ENCODE measurements at places on chromosomes 6 and 20.

GRCh38 chr6:39063526-39063925 lies 14.9 kb downstream of the GLP1R start:
- no peak for DNase-seq

- DNase-seq, result no peak
Observed at GRCh38 chr6:135837735-135838449, 13.6 kb upstream of the PDE7B start.

DNA sequence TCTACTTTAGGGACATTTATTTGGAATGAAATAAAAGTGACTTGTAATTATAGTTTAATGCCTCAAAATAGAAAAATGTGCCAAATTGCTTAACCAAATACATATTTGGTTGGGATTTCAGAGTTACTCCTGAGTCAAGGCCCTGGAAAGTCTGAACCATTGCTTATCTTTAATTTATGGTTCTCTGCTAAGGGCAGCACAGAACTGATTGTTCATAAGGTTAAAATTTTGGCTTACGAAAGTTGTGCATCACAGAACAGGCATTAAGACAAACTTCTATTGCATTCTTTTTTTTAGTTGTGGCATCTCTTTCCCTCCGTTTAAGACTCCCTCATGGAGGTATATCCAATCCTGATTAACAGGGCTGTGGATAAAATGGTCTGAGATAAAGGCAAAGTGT lies 92.2 kb upstream of the TENT5A start:
- no peak for DNase-seq

GRCh38 chr6:100620085-100620840 lies 155.5 kb upstream of the SIM1 start:
- no peak for DNase-seq

DNA sequence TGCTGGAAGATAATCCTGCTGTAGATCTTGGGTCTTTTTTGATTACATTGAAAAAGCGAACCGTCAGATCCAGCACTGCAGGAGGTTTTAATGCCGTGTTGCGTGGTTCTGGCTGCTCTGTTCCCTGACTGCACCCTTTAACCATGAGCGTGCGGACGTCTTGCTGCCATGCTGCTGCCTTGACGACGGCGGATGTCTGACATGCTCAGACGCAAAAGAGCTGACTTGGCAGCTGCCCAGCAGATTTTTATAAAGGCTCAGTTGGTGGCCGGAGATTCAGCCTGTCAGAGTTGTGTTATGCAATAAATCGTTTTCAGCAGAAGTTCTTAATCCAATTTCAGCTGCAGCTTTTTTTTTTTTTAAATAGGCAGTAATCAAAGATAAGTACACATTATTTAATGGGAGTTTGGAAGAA lies 119.4 kb downstream of the JARID2 start:
- DNase-seq, result peak; percentile 86

DNA sequence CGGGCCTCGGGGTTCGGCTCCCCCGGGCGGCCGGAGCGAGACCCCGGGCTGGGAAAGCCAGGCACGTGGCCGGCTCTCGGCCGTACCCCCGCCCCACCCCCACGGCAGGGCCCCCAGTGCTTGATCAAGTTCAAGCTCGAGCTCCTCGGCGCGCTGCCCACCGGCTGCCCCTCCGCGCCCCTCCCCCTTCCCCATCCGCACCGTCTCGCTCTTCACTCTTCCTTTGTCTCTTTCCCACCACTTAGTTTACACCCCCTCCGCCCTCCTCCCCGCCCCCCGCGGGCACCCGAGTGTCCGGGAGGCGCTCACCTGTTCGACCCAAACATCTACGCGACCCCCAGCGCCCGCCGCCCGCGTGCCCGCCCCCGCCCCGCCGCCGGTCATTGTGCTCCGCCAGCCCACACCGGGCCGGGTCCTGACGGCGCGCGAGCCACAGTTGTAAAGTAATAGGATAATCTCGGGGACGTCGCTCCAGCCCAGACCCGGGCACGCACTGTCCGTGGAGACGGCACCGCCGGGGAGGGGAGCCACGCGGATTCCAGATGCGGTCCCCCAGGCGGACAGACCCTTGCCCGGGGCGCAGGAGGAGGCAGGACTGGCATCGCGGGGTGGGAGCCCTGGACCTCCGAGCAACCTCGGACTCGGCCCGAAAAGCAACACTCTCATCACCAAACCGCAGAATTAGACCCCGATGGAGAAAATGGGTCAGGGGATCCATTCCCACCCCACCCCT lies 100.7 kb downstream of the NOL4L start:
- peak; percentile 87 for DNase-seq

DNA sequence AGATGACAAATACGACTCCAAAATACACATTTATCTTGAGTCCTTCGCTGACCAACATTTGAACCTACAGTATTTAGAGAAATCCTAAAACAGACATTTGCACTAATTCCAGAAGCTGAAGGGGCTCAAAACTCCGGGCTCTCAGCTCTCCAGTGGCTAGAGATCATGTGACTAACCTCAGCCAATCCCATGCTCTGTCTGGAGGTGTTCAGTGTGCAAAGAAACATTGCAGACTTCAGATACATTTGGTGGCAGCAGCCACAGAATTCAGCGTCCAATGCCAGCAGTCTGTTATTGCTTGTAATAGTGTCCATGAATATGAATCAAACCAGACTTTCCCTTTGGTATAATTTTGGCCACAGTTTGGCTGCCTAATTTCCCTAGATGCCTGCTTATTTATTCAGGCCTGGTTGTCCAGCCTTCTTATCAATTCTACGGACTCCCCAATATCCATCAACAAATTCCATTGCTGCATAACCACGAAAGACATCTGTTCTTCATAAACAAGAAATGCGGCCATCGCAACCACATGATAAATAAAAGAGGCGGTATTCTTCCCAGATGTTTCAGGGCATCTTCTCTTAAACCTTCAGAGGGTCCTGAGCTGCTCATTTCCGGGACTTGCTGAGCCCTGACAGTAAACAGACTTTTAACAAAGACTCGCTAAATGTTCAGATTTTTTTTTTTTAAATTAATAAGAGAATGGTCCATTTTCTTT lies 14.5 kb upstream of the CYP24A1 start:
- DNase-seq, result no peak

DNA sequence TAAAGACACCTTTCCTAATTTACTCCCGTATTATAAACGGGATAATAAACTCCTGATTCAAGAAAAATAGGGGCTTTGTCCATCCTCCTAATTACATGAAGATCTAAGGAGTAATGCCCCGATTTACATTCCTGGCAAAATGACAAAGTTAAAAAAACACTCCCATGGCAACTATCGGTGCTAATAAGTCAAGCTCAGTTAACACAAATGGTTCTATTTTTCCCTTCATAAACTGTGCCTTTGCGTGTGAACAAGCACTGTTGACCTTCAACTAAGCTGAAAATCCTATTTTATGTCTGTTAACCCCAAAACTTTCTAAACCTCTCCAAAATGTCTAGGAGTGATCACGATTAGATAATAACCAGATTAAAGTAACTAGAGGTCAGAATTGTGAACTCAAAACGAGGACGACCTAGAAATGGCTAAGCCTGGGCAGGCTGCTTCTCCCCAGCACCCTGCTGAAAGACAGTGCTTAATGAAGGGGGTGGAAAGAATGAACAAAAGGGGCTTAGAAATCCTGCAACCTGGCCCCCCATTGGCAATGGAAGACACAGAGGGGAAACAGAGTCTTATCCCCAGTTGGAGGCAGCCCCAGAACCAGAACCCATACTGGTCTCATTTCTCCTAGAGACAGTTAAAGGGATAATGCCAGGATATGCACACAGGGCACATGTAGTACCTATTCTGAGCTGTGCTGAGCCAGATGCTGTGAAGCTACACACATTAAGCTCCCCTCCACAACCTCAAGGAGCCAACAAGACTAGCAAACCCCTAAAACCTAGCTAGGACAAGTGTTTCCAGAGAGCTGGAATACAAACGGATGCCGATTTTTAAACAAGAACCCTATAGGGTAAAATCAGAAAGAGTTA lies 23.0 kb downstream of the SLC23A2 start:
- no peak for DNase-seq

DNA sequence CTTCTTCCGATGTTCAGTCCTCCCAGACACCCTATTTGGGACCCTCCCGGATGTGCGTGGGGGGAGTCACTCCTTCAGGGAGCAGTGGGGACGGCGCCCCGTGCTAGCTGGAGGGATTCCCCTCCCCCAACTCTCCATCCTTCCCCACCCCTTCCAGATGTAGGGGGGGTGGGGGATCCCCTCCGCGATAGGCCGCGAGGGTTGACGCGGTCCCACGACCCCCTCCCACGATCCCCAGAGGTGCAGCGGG lies 548 bp downstream of the GNL1 start:
- DNase-seq, result no peak

DNA sequence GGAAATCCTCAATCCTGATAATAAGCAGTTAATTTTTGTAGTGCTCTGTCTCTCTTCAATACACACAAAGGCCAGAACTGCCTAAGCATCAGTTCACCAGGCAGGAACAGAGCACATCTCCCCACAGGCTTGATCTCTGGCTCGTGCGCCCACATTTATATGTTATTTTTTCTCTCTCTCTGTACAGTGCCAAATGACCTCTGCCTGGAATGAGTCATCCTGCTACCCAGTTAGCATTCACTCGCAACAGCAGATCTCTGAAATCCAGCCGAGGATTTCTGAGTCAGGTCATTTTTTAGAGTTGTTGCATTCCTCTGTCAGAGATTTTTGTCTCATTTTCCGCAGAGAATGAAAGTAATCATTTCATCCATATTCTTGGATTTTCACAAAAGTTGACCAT lies 107.1 kb downstream of the COL12A1 start:
- DNase-seq, result peak; percentile 47

DNA sequence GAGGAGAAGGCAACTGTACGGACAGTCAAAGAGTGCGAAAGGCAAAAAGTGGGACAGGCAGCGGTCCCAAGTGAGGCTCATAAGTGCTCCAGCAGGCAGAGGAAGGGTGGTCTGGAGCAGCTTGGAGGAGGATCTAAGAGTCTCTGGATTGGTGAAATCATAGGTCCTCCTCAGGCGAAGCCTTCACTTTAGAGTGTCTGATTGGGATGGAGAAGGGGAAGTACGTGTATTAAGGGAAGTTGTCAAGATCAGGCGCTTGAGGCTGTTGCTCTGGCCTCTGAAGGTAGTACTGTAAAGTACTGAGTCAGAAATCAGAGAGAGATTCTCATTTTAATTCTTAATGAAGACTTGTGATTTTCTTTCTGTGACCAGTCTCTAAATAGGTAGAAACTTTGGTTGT lies 185.6 kb downstream of the KIF16B start:
- no peak for DNase-seq

DNA sequence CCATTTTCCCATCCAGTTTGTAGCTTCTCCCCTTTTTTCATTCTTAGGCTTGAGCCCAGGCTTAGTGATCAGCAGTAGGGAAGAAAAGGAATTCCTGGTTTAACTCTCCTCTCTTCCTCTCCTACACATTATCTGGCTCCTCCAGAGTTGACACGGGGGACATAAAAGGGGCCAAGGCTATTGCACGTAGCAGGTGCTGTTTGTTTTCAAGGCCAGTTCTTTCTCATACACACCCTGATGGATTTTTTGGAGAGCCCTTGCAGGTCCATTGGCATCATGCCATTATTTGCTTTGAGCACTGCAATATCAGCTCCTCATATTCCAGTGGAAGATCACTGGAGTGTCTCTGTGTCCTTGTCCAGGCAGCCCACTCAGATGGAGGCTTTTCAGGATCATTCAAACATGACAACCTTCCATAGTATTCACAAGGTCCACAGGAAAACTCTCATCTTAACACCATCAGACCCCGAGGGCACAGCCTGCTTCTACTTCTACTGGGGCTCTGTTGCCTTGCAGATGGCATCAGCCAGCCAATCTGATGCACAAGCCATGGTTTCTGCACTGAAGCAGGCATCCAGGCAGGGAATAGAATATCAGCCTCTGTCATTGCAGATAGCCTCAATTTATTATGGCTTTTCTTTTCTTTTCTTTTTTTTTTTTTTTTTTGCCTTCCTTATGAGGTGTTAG lies 18.8 kb downstream of the PLCB4 start:
- DNase-seq, result no peak

DNA sequence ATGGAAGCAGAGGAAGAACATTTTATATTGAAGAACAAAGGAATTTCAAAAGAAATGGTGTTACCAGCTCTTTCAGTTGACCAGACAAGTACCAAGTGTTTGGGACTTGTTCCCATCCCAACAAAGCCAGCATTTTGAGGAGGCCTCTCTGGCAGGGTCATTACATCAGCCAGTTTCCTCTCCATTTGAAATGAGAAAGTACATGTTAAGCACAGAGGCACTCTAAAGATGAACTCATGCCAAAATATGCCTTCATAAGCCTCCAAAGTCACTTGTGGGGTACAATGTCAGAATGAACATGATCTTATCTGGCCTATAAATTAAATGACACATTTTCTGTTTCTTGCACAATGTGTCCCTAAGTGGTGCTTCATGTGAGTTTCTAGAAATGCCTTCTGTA lies 223.9 kb downstream of the PRL start:
- DNase-seq, result no peak

DNA sequence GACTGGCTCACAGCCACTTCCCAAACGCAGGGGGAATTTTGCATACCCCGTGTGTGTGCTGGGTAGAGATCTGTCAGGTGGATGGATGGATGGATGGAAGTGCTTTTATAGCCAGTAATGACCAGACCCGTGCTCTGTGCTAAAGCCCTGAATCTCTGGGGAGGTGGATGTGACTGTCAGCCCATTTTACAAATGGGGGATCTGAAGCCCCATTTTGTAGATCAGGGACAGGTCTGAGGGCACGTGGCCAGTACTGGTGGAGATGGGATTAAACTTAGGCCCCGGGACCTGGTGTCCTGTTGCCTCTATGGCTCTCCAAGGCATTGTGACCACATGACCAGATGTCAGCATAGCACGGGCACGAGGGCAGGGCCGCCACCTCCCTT lies 38.2 kb upstream of the ZBP1 start:
- no peak for DNase-seq

GRCh38 chr6:149888093-149888492 lies 9.8 kb downstream of the RAET1E start:
- DNase-seq, result no peak

DNA sequence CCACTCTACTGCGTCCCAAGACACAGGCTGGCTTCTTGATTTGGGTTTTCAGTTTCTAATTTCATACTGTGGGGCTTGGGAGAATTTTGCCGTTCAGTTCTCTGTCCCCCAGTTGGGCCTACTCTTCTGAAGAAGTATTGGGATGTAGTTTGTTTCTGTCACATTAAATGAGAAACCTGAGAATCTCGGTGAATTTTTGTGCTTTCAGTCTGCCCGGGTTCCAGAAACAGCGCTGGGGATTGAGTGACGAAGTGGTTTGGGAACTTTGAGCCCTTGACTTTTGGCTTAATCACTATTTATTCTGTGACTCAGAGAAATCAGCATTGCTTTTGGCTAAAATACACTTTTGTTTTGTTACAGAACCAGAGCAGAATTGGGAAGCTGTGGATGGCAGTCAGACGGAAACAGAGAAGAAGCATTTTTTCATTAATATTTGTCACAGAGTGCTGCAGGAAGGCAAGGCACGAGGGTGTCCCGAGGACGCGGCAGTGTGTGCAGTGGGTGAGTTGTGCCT lies 74.0 kb downstream of the IGF2R start:
- no peak for DNase-seq

DNA sequence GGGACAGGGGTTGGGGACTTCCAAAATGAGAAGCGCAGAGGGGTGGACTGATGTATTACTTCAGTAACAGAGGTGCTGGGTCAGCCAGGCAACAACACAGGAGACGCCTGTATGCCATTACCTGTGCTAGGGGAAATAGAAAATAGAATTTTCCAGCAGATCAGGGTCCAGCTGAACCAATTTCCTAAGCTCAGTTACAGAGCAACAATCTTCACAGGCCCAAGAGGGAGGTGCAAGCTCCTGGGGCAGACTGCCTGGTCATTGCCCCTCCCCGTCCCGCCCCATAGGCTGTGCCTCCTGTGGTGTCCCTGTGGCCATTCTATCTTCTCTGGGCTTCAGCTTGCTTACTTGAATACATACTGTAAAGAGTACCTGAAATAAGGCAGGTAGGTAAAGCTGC lies 3.7 kb downstream of the KCNK5 start:
- no peak for DNase-seq

- no peak for DNase-seq
Observed at GRCh38 chr20:29448806-29449470, 1808.5 kb upstream of the DEFB115 start.

Data from RWPE2 (cell line).